ENCODE measurements at places on chromosomes 12 and 14.

DNA sequence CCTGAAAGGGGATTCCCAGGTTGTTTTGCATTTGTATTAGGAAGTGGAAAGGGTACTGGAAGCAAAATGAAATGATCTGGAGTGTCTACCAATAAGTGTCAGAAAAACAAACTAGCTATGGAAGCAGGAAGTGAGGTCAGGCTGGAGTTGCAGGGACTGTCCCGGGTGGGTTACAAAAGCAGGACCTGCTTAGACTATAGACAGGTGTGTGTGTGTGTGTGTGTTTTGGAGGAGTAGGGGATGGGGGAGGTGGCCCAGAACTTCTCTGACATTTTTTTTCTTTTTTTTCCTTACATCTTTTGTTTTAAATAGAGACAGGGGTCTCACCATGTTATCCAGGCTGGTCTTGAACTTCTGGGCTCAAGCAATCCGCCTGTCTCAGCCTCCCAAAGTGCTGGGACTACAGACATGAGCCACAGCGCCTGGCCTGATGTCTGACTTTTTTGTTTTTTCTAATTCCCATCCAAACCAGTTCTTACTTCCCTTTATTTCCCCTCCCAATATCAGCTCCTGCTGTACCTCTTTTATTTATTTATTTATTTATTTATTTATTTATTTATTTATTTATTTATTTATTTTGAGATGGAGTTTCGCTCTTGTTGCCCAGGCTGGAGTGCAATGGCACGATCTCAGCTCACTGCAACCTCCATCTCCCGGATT lies 512 bp upstream of the RND1 start:
- DNase-seq = no peak

GRCh38 chr12:76694369-76694768 lies 69.5 kb upstream of the ZDHHC17 start:
- DNase-seq = no peak

- no peak for DNase-seq
These were observed 87.9 kb upstream of the HSPB8 start for GRCh38 chr12:119090865-119091264.

DNA sequence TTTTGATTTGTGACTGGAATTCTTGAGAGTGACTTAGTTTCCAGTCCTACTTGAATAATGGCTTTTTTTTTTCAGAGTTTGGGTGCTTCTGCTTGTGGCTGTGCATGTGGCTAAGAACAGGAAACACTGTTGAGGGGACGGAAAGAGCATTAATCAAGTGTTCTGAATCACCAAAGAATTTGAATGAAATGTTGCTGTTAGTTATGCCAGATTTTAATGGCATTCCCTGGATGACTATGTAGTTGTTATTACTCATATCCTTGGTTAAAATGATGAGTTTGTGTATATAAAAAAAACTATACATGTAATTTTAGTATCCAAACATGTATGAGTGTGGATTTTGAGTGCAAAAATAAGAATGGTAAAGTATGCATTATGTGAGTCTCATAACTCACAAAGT lies 347.9 kb downstream of the BCAT1 start:
- DNase-seq = no peak

DNA sequence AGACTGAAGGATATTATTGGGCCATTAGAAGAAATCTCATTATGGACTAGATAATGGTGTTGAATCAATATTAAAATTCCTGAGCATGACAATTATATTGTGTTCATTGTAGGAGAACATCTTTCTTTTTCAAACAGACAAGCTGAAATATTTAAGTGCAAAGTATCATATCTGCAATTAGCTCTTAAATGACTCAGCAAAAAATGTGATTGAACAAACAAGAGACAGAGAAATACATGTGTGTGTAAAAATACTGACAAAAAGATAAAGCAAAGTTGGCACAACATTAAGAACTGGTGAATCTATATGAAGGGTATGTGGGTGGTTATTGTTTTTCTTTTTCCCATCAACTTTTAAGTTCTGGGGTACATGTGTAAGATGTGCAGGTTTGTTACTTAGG lies 9.5 kb downstream of the CEP290 start:
- no peak for DNase-seq

DNA sequence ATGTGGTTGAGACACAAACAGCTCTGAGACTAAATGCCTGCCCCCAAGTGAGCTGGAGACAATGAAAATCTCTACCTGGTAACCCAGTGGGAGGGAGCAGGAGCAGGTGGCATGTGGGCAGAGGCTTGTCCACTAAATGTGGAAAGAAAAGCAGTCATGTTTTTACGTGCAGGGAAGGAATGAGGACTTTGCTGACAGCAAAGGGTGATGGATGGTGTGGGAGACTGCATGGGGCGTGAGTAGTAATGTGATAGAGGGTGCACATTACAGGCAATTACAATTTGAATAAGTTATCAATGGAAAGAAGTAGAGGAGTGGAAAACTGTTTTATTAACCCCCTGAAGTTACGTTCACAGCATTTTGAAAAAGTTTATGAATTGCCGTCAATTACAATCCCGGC lies 176.6 kb downstream of the NRXN3 start:
- DNase-seq = no peak

GRCh38 chr12:8698132-8698851 lies 501 bp downstream of the RIMKLB start:
- peak; percentile 5 for DNase-seq

GRCh38 chr12:25438638-25439037 lies 114.4 kb downstream of the LMNTD1 start:
- no peak for DNase-seq

DNA sequence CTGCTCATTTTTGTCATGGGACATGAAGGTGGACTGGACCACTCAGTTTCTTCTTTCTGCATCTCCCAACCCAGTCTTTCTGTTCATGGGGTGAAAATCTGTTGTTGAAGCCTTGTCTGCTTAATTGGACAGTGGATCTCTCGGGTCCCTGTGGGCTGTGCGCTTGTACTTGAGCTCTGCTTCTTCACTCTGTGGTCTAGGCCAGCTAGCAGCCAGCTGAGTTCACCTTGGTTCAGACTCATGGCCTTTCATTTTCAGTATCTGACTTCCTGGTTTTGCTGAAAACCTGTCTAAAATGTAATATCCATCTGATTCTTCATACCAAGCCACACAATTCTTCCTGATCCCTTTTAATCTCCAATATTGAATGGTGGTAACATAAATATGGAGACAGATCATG lies 117.2 kb downstream of the LRRK2 start:
- DNase-seq = no peak

- no peak for DNase-seq
These were observed 133.2 kb upstream of the DDHD1 start for GRCh38 chr14:53286301-53286700.

- DNase-seq = no peak
These were observed 1.8 kb upstream of the PAH start for GRCh38 chr12:102918840-102919239.

GRCh38 chr14:38838049-38838978 lies 264.7 kb downstream of the SEC23A start:
- DNase-seq = no peak

DNA sequence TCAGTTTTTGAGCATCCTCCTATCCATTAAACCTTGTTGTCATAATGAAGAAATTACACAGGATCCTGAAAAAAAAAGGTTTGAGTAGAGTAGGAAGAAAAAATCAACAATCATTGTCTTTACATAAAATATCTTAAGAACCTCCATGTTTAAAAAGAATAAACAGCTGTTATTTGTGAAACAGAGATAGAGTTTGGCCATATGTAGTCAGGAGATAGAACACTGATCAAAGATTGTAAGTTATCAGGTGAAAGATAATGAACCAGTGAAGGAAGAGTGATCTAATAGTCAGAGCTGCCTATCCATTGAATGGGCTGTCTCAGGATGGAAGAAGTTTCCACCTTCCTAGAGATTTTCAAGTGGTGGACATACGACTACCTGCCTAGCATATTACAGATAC lies 397.1 kb downstream of the SOX5 start:
- DNase-seq = no peak

DNA sequence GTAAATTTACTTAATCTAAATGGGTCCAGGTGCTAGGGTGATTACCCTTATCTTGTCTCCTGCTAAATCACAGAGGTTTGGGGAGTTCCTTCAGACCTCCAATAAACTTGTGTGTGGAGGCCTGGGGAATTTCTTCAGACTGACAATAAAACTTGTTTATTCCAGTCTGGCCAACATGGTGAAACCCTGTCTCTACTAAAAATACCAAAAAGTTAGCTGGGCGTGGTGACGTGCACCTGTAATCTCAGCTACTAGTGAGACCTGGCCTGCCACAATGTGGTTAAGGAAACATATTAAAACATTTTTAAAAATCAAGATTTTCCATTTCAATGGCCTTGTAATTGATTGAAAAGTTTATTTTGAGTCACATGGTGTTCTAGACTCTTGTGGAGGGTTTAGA lies 126.9 kb upstream of the FGD4 start:
- DNase-seq = no peak

GRCh38 chr12:53077030-53077429 lies 2.2 kb downstream of the SPRYD3 start:
- no peak for DNase-seq

GRCh38 chr14:58638231-58639197 lies 752 bp downstream of the DACT1 start:
- DNase-seq = no peak

GRCh38 chr14:22276913-22277816 lies 311.9 kb downstream of the DAD1 start:
- no peak for DNase-seq

GRCh38 chr14:23175823-23176222 lies 7.6 kb downstream of the SLC7A8 start:
- DNase-seq = no peak

- no peak for DNase-seq
These were observed 8.1 kb downstream of the GLT1D1 start for GRCh38 chr12:128861226-128862016.

GRCh38 chr12:48110691-48111311 lies 4.9 kb upstream of the SENP1 start:
- DNase-seq = no peak

DNA sequence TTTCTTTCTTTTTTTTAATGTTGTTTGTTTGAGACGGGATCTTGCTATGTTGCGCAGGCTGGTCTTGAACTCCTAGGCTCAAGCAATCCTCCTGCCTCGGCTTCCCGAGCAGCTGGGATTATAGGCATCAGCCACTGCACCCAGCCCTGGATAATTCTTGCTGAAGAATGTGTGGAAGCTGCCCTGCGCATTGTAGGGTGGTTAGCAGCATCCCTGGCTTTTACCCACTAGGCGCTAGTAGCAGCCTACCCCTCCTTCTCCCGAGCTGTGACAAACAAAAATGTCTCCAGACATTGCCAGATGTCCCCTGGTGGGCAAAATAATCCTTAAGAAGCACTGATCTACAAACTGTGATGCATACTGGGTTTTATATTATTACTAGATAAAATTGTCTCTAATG lies 6.6 kb downstream of the DCAF4 start:
- DNase-seq = no peak

- no peak for DNase-seq
These were observed 378.0 kb downstream of the FOXG1 start for GRCh38 chr14:29144621-29145020.

DNA sequence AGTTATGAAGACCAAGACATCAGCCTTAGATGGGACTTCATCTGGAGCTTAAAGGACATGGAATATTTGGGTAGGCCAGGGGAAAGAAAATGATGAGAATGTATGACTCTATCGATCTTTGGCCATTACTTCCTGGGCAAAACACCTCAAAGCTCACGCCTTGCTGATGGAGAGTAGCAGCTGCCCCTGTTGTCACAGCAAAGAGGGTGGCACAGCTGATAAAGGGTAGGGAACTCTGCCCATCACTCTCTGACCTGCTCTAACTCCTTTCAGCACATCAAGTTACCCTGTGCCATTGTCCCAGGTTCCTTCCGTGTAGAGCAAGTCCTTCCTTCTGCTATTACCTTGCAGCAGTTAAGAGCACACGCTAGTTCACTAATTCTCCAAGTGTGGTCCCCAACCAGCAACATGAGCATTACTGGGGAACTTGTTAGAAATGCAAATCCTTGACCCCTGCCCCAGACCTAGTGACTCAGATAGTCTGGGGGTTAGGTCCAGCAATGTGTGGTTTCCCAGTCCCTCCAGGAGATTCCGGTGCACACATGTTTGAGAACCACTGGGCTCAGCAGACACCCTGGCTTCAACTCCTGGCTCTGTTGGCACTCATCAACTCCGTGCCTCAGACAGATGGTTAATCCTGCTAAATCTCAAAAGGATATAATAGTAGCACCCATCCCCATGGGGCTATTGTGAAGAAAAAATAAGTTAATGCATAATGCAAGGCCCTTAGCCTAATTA lies 93.7 kb upstream of the EEA1 start:
- no peak for DNase-seq

DNA sequence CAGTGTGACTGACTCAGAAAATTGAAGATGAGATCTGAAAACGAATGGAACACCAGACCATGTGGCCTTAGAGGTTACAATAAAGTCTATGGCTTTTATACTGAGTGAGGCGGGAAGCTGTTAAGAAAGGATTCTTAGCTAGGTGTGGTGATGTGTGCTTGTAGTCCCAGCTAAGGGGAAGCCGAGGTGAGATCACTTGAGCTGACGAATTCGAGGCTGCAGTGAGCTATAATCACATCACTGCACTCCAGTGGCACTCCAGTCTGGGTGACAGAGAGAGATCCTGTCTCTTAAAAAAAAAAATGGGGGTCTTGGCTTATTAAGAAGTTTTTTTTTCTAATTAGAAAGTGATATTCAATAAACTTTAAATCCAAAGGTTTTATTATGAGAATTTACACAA lies 678.6 kb downstream of the TMTC2 start:
- no peak for DNase-seq

DNA sequence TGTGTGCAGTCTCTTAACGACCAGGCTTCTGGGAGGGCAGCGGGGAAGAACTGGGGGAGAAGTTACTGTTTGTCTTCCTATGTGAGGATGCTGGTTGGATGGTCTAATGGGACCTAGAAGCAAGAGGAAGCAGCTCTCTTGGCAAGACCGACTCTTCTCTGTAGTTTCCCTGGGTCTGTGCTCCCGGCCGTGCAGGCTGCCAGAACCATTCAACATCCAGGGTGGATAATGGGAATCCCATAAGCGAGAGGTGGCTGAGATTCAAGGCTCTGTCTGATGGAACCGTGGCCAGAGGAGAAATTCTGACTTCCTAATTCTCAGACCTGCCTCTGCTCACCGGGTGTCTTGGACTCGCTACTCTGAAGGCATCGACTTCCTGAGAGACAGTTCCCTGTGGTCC lies 561.0 kb upstream of the TBX3 start:
- no peak for DNase-seq

DNA sequence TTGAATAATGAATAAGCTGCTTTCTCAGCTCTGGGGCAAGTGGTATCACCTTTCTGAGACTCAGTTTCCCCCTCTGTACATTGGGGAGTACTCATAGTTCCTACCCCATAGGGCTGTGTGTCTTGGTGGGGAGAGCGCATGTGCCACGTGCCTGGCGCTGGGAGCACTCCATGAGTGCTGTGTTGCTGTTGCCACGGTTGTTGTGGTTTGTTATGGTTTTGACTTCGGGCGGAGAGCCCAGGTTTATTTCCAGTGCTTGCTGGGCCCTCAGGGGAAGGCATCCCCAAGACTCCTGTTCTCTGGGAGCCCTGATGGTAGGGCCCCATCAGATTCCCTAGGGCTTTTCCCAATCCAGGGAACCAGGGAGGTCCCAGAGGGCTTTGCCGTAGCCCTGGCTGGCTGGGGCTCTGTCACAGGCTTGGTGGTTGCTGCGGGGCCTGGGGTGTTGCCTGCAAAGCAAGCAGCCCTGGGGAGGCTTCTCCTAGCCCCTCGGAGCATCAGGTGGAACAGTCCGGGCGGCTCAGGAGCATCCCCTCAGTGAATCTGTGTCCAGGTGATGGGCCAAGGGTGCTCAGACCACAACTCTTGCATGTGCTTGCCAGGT lies 18.6 kb downstream of the SH2B3 start:
- no peak for DNase-seq

Measured in activated CD8-positive, alpha-beta memory T cell treated with anti-CD3 and anti-CD28 coated beads for 4 hours (primary cell).